ENCODE measurements at places on chromosomes 13 and 19.

GRCh38 chr19:11383706-11384048, 437 bp downstream of the EPOR start:
- no peak for DNase-seq

- no peak for DNase-seq
These were observed 35.6 kb upstream of the NANOS3 start for GRCh38 chr19:13841086-13841961.

- no peak for DNase-seq
These were observed 85.3 kb upstream of the FNDC3A start for GRCh38 chr13:48890391-48890790.

DNA sequence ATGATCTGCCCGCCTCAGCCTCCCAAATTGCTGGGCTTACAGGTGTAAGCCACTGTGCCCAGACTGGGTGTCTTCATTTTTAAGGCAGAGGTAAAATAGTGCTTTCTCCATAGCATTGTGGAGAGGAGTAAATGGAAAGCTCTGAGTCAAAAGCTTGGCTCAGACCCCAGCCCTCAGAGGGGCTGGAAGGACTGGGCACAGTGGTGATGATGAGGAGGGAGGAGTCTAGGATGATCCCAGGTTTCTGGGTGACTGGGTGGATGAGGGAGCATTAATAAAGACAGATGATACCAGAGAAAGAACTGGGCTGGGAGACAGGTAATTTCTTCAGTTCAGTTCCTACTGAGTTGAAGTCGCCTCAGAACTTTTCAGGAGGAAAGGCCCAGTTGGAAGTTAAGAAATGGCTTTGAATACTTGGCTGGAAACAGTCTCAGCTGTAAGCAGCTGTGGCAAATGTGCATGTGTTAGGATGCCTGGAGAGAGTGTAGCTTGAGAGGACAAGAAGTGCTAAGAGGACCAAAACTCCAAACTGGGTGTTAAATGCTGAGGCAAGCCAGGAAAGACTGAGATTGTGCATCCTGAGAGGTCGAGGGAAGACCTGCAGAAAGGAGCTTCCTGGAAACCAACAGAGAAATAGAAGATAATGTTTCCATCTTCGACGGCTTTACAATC, 37.1 kb upstream of the MEDAG start:
- no peak for DNase-seq

GRCh38 chr19:48419158-48419920, 25.9 kb downstream of the GRIN2D start:
- DNase-seq, result peak; percentile 52

- DNase-seq, result no peak
These were observed 44.8 kb downstream of the ANKRD10 start for GRCh38 chr13:110869805-110870706.

DNA sequence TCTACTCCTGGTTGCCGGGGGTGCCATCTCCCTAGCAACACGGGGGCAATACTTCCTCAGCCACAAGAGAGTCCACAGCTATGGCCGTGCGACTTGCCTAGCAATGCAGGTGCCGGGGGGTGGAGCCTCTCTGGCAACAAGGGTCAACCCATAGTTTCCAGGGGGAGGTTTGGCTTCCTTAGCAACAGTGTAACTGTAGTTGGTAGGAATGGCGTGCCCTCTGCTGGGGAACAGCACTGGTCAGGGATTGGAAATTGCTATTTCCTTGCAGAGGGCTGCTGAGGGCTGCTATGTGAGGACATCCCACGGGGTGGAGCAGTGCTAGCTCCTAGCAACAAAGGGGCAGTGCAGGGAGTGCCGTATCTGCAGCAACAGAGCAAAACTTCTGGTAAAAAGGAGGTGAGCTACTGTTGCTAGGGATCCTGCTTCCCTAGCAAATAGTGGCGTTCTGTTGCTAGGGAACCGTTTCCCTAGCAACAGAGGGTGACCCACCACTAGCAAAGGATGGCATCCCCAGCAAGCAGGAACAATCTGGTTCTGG, 7.0 kb upstream of the TMC4 start:
- no peak for DNase-seq

DNA sequence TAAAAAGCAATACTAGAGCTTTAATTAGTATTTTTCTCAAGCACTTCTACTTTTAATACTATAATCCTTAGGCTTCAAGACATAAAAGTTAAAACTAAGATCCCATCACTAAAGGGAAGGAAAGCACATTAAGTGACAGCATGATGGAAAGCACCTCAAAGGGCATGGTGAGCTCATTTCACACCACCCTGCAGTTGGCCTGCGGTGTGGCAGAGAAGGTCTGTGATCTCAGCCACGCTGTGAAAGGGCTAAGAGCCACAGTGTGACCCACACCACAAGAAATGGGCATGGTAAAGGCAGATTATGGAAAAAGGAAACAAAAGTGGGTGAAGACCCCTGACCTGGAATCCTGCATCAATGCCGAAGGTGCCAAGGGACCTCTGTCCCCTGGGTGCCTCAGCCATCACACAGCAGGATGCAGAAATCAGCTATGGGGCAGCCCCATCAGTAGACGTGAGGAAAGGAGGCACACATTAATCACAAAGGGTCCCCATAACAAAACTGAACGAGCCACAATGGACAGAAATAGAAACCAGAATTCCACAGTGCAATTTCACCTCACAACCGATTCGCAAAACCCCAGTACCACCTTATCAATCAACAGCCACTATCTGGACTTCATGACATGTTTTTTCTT, 33.6 kb downstream of the TUBGCP3 start:
- DNase-seq, result no peak

GRCh38 chr13:79869326-79869725, 388.4 kb downstream of the NDFIP2 start:
- no peak for DNase-seq

DNA sequence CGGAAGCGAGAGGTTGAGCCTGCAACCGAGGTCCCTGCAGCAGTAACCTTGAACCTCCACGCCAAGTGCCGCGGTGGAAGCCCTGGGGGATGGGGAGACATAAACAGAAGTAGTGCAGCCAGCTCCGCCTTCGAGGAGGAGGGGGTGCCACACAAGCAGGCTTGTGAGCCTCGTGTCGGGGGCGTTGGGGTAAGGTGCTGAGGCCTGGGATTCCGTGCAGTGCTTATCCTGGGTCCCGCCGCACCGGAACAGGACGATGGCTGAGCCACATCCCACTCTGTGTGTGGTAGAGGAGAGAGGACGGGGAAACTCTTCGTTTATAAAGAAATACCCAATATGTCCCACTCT, 51.0 kb downstream of the SOX1 start:
- no peak for DNase-seq

DNA sequence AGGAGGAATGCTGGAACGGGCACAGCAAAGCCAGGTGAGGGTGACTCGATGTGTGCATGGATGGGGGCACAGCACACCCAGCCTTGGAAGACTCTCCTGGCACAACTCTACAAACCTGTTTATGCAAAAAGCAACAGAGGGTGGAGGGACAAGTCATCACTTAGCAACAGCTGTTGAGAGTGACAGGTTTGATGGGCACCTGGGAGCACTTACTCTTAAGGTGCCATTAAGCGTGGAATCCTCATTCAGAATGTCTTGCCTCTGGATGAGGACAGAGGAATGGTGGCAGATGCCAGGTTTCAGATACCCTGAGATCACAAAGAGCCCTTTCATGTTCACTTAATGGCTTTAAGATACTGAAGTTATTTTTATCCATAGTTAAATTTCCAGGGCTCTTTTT, 97.0 kb downstream of the DCT start:
- DNase-seq, result no peak

DNA sequence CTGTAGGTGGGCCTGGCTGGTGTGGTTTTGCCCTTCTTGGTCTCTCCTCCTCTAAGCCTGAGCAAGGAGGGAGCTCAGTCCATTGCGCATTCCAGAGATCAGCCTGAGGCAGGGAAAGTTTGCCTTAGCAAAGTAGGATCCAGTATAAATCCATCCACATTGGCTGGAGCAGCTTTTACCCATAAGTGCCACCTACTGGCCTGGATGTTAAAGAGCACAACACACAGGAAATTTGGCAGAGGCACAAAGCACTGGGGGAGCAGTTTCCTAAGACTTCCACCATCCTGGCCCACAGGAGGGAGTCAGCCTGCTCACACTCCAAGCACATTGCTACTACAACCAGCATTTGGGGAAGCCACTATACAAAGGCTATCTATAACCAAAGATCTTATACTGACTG, 1124.2 kb downstream of the SLITRK1 start:
- DNase-seq, result no peak

DNA sequence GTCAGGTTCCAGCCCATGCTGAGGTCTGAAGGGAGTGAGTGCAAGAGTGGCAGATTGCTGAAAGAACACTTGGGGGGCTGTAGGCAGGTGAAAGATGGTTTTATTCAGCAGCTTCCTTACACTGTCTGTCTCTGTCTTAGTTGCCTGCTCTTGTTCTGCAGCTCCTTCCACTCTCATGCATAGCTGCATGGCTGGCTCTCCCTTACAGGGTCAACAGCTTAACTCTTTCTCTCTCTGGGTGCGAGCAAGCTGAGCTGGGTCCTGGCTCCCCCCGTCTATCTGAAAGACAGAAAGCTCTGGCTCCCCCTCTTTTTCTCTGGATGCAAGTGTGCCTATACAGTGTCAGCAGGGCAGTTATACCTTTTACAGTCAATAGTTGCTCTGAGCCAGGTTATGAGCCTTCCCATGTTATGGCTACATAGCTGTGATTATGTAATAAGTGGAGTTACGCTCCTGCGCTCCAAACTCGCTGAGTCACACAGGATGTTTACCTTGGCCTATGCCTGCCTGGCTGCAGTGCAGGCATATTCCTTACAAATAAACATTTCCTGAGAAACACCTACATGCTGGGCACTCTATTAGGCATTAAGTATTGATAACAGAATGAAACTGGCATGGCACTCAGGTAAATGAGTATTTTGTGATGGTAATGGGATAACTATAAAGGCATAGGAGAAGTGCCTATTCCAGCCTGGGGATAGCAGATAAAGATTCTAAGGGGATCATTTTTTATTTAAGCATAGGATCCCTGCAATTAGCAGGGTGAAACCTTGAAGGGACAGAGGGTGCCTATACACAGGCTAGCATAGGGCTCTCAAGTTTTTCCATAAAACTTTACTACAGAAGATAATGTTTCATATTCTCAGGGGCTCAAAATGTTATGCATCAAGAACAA, 826.9 kb upstream of the PCDH9 start:
- DNase-seq, result no peak

DNA sequence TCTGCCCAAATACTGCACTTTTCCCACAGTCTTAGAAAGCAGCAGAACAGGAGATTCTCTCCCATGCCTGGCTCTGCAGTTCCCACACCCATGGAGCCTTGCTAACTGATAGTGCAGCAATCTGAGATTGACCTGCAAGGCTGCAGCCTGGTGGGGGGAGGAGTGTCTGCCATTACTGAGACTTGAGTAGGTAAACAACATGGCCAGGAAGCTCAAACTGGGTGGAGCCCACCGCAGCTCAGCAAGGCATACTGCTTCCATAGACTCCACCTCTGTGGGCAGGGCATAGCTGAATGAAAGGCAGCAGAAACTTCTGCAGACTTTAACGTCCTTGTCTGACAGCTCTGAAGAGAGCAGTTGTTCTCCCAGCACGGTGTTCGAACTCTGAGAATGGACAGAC, 358.5 kb upstream of the PCDH9 start:
- DNase-seq, result no peak

- DNase-seq, result no peak
These were observed 257.0 kb downstream of the TSHZ3 start for GRCh38 chr19:31092274-31092673.

- DNase-seq, result peak; percentile 94
These were observed at the start of gene DYRK1B for GRCh38 chr19:39833464-39834286. TSS of gene DYRK1B (minus strand) at chr19:39834162. CDS start at chr19:39831867, 2,295 bp downstream.

- no peak for DNase-seq
These were observed 283.1 kb downstream of the MTUS2 start for GRCh38 chr13:29103065-29103800.

DNA sequence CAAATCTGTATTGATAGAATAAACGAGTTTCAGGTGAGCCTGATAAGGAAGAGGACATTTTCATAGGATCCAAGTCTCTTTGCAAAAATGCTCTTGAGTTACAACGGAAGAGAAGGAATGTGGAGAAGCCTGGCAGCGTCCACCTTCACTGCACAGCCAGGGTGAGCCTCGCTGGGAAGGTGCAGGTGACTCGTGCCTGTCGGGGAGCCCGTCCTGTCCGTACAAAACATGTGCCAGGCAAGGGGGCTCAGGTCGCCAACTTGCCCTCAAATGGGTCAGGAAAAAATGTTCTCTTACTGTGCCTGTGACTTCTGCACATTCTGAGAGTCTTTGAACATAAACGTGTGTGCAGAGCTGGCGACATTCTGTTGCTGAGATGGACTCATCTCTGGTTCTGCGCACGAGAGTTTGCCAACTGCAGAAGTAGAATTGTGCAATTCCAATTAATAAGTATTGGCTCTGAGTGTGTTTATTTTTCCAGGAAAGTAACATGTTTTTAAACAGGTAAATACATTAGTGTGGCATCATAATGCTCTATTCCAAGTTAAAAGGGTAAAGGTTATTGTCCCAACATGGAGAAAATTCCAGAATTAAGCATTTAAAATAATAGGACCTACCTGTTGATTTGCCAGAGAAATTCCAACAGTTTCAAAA, 28.6 kb downstream of the NAXD start:
- no peak for DNase-seq

DNA sequence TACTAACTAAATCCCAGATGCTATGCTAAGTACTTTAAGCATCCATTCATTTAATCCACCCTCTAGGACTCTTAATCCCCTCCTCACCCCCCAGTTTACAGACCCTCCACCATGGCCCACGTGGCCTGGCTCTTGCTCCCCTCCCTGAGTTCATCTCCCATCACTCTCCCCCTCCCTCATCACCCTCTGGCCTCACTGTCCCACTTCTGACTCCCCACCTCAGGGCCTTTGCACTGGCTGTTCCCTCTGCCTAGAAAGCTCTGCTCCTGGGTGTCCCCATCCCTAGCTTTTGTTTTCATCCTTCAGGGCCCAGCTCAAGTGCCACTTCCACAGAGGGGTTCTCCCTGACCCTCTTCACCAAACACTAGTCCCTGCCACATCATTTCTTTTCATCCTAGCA, 4.2 kb downstream of the B9D2 start:
- DNase-seq, result no peak

GRCh38 chr13:33372251-33372919, 86.8 kb upstream of the STARD13 start:
- DNase-seq, result no peak

All from stimulated activated CD4-positive, alpha-beta T cell treated with anti-CD3 and anti-CD28 coated beads, Interleukin-2, amount 100 ng/mL, for 4 hours (primary cell).